ENCODE measurements at places on chromosomes 2 and 18.
A peak's percentile ranks its signal among the peaks of the same experiment; 100 is the strongest.

DNA sequence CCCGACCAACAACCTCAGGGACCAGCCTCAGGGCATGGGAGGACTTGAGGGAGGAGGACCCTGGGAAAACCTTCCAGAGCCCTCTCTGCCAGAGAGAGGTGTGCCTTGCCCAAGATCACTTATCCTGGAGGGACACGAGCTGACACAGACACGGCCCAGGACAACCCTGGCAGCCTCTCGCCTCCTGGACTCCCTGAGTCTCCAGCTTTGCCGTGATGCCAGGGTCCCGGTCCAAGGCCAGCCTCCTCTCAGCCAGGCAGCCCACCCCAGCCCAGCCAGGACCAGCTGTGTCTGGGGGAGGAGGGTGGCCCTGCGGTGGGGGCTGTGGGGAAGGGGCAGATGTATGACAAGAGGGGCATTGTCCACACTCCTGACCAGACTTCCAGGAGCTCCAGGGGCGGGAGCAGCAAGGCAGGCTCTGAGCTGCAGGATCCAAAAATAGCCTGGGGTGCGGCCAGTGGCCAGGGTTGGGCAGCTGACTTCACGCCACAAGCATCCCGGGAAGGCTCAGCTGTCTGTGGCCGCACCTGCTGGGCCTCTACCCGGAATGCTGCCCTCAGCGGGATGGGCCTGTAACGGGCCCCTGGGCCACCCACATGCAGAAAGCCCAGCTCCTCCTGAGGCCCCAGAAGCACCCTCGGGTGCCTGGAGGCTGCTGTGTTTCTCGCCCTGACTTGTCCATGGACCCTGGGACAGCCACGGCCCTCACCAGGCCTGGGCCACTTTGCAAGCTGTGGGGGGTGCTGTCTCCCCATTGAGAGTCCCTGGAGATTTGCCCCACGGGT is 65.5 kb upstream of the GPC1 start:
- no peak for DNase-seq

DNA sequence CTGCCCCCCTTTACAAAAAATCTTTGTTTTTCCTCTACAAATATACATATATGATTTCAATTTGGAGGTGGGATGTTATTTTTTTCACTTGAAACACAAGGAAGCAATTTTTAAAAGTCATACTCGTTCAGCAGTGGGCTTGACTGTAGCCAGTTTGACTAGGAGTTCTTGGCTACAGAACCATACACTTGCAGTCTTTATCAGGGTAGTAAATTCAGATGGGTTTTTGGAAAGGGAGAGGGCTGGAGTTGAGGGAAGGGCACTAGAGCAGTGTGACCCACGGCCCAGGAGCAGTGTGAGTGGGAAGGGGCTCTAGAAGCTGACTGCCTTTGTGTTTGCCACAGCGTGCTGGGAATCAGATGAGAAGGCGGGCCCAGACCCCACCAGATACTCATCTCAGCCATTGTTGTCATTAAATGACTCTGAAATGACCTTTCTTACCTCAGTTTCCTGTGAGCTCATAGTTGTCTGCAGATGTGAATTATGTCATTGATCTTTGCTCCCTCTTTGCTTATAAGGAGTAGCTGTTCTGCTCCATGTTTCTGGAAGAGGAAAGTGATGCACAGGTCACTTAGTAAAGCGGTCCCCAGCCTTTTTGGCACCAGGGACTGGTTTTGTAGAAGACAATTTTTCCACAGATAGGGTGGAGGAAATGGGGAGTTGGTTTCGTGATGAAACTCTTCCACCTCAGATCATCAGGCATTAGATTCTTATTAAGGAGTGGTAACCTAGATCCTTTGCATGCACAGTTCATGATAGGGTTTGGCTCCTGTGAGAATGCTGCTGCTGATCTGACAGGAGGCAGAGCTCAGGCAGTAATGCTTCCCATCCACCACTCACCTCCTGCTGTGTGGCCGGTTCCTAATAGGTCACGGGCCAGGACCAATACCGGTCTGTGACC is 116.8 kb downstream of the SPTBN1 start:
- no peak for DNase-seq

GRCh38 chr2:62415019-62415431 is 91.0 kb downstream of the TMEM17 start:
- DNase-seq: no peak

DNA sequence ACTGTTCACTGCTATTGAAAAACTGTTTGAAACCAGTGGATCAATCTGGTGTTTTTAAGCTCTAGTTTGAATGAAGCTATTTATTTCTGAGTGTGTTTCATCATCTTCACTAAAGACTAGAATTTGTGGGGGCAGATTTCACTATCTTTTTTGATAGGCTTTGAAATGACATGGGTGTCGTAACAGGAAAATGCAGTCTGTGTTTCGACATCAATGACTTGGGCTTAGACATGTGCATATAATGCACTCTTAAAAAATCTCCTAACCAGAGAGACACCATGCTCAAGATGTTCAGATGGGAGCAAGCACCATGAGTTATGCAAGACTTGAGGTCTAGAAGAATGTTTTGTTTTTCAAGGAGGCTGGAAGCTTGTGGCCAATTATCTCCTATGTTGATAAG is 221.6 kb downstream of the GPD2 start:
- no peak for DNase-seq

DNA sequence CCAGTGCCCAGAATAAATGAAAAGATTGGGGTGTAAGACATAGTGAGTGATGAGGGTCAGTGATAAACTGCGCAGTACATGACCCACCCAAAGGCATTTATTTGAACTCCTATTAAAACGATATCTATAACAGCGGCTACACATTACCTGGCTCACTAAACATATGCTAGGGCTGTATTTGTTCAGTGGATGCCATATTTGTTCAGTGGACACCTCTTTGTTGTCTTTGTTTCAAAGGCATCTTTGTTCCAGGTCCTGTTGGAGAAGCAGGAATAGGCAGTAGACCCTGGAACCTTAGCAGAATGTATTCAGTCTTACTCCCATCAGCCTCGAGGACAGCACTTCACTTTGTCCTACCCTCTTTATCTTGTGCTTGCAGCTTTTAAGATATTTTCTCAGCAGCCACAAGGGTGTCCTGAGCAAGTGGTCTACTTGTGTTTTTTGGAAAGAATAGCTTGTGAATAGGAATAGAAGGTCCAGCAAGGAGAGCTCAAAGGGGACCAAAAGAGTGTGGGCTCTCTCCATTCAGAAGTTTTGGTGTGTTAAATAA is 650.8 kb upstream of the FANCL start:
- no peak for DNase-seq

DNA sequence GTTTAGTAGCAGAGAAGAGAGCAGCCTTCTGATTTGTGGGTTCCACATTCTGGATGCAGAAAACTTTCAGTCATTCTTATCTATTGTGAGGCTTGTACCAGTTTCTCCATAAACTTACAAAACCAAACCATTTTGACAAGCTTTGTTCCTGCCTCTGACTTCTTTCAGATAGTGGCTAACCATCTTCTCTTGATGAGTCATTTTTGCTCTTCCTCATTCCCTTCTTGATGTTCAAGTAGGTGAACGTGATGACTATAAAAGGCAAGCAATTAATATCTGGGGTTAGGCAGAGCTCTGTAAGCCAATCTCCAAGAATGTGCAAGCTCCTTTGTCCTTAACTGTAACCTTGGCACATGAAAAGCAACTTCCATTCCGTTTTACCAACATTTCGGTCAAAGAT is 2083.1 kb upstream of the PIK3C3 start:
- DNase-seq: no peak

DNA sequence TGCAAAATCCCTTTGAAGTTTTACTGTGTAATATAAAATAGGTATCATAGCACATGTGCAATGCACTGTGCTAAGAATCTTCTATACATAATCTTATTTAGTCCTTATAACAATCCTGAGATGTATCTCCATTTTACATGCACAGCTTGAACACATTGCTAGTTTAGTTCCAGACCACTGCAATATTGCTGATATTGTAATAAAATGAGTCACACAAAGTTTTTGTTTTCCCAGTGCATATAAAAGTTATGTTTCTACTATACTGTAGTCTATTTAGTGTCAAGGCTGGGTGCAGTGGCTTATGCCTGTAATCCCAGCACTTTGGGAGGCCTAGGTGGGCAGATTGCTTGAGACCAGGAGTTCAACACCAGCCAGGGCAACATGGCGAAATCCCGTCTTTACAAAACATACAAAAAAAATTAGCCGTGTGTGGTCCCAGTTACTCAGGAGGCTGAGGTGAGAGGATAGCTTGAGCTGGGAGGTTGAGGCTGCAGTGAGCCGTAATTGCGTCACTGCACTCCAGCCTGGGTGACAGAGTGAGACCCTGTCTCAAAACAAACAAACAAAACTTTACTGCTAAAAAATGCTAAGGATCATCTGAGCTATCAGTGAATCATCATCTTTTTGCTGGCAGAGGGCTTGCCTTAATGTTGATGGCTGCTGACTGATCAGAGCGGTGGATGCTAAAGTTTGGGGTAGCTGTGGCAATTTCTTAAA is 1.7 kb upstream of the USP14 start:
- no peak for DNase-seq

- DNase-seq: peak; percentile 89
These were observed 38.6 kb upstream of the POLE4 start for GRCh38 chr2:74919827-74920226.

GRCh38 chr2:167052825-167053224 is 164.5 kb downstream of the XIRP2 start:
- no peak for DNase-seq

DNA sequence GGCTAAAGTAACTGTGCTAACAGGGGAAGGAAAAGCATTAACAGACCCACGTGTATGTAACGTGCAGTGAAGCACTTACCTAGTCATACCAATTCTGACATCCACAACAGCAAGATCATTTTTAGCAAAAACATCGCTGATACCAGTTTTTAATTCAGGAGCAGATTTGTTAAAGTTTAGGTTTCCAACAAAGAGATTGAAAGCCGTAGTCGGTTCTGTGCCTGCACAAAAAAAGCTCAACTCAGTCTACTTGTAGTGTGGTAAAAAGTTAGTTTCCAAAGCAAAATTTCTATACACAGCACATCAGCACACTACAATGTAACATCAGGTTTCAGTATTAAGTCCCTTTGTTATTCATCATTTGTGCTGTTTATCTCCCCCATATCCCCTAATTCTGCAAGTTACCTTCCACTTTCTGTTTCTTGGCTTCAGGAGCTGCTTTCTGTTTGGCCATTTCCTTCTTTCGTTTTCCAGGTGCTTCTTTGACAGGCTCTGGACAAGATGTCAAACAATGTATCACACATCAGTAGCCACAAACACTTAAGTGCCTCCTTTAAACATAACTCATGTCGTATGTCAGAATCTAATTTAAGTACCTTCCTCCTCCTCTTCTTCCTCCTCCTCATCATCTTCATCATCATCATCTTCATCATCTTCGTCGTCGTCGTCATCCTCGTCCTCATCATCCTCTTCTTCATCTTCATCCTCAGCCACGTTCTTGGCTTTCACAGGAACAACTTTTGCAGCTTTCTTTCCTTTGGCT is 4.0 kb downstream of the NCL start:
- no peak for DNase-seq

- DNase-seq: no peak
These were observed 57.2 kb downstream of the CDC42EP3 start for GRCh38 chr2:37614061-37614738.

- DNase-seq: no peak
These were observed 27.5 kb downstream of the ZNF407 start for GRCh38 chr18:74625157-74625556.

GRCh38 chr2:111116011-111116746 is 4.5 kb upstream of the BCL2L11 start:
- DNase-seq: no peak

GRCh38 chr2:175049661-175050060 is 44.5 kb upstream of the CHN1 start:
- no peak for DNase-seq

GRCh38 chr2:84924173-84925106 is 19.0 kb downstream of the TMSB10 start:
- DNase-seq: peak; percentile 67

DNA sequence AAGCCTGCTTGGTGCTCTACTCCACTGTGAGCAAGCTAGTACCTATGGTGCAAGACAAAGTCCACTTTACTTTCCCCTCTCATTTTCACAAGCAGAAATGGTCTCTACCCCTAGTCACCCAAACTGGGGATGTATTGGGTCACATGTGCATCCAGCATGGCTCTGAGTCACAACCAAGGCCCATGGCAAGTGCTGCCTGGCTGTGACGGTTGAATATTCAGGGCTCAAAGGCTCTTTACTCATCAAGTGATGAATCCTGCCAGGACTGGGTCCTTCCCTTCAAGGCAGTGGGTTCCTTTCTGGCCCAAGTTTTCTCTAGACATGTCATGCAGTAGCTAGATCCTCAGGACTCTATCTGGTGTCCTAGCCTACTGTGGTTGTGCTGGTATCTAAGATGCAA is 311.5 kb downstream of the DLGAP1 start:
- DNase-seq: no peak

DNA sequence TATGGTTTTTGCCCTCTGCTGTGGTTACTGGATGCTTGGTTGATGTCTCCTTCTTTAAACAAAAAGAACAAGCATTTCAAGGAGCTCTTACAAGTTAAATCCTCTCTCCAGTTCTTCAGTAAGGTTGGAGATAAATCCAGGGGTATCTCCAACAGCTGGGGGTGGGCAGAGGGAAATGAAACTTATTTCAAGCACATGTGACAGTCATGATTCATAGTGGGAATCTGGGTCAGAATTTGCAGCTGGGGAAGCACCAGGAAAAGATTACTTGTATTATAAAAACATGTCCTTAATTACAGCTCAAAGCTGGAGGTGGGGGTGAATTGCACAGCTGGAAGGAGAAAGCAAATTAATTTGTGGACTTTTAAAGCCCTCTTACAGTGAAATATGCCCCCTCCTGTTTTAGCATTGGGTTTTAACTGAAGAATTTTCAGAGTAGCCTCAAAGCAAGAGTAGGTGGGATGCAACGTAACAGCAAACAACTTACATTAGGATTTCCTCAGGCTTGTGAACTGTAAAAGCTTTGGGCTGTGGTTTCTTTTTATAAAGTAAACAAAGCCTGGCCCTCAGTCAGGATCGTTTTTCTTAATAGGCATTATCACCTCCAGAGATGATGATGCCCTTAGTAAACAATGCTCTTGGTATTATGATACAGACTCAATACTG is 596.4 kb downstream of the NYAP2 start:
- DNase-seq: no peak

DNA sequence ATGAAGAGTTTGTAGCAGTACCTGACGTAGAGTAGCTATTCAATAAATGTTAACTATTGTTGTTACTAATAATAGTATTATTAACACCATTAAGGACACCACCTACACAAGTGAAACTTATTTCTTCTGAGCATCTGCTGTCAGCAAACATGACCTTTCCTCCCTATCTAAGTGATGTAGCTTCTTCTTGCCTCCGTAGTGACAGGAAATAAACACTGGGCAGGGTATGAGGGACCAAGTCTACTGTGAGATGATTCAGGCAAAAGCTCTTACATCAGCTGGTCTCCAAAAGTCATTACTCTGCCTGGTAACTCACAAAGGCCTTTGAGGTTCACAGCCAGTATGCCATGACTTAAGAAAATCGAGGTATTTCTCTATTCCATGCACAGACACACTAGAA is 750.5 kb downstream of the CPS1 start:
- no peak for DNase-seq

- DNase-seq: no peak
These were observed 167.1 kb upstream of the FOSL2 start for GRCh38 chr2:28225473-28226080.
